Osteoblast (primary cell): ENCODE measurements at places on chromosomes 7 and 10. TPM values are rescaled to one million over a fixed set of nuclear protein-coding genes. Genes with fewer than 3 reads are reported as not detected.

DNA sequence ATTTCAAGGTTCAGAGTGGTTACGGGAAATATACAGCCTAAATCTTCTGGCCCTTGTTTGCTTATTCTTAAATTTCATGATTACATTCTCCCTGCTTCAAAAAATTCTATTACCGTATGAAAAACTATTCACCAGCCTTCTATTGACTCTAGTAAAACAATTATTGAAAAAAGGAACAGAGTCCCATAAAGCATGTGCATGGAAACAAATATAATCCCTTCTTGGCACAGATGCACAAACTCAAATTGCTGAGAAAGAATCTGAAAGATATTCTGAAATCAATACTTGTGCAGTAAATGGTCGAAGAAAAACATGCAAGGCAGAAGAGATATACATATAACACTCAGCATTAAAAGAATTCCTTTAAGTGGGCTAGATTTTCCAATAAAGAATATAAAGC is 83.6 kb downstream of the LRRN3 start:
- DNase-seq, result no peak

DNA sequence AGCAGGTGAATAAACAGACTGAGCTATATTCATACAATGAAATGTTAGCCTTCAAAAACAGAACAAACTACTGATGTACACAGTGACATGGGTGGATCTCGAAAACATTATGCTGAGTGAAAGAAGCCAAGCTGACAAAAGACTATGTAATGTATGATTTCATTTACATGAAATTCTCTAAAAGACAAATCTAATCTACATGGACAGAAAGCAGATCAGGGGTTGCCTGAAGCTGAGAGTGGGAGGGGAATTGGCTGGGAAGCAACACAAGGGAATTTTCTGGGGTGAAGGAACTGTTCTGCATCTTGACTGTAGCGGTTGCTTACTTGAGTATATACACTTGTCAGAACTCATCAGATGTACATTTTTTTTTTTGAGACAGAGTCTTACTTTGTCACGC is 121.7 kb upstream of the SVIL start:
- DNase-seq, result no peak

- DNase-seq, result peak; percentile 58
These were observed 19.6 kb upstream of the GPR37 start for GRCh38 chr7:124784879-124785818.

GRCh38 chr7:129307592-129307991 is 82.8 kb downstream of the AHCYL2 start:
- no peak for DNase-seq

- no peak for DNase-seq
These were observed 117.9 kb downstream of the NPY start for GRCh38 chr7:24401628-24402593.

The CDHR1 gene
- under 0.01 TPM in 1 of 2 replicates, not detected in the other for total RNA-seq

- DNase-seq, result peak; percentile 98
These were observed 3.2 kb downstream of the MKX start for GRCh38 chr10:27742195-27743011.

DNA sequence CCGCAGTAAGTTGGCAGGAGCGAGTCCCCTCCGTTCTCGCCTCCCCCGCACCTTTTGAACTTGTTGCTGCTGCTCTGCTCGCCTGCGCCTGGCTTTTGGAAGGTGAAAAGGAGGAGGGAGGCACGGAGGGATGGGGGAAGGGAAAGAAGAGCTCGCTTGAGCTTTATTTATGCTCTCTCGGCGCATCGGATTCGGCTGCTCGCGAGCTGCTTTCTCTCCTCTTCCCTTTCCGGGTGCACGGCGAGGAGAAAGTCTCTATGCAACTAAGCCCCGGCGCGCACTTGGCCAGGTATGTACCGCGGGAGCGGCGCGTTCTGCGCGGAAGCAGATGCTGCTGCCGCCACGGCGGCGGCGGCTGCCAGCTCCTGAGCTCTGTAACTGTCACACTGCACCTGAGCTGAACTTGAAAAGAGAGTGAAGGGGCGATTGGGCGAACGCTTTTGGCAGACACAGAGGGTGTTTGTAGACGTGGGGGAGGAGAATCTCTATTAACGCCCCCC is 551 bp downstream of the KCND2 start:
- peak; percentile 80 for DNase-seq

GRCh38 chr10:55212051-55212450 is 411.0 kb upstream of the PCDH15 start:
- DNase-seq, result no peak

The MACC1 gene
- total RNA-seq, result 0.29 and 0.36 TPM in 2 replicates

DNA sequence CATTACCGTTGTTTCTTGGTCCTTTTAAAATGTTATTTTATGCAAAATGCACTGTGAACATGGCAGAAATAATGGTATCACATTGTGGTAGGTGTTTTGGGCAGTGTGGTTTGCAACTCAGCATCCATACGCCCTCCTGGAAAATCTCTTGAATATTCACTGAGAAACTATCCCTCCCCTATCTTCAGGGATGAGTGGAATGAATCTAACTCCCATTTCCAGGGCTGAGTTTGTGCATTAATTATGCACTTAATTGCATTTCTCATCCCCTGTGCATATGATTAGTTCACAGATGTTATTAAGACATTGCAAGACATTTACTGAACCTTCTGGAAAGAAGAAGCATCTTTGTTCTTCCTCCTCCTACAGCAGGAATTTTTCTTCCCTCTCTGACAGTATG is 36.5 kb downstream of the CFAP43 start:
- DNase-seq, result no peak

- DNase-seq, result no peak
These were observed 12.0 kb upstream of the UBE2D1 start for GRCh38 chr10:58322835-58323209.

GRCh38 chr7:128937647-128938543 is at the start of gene IRF5:
Gene IRF5, plus strand, starts transcription at chr7:128937927. Its CDS starts 4,155 bp downstream, at chr7:128942082.
- peak; percentile 74 for DNase-seq

DNA sequence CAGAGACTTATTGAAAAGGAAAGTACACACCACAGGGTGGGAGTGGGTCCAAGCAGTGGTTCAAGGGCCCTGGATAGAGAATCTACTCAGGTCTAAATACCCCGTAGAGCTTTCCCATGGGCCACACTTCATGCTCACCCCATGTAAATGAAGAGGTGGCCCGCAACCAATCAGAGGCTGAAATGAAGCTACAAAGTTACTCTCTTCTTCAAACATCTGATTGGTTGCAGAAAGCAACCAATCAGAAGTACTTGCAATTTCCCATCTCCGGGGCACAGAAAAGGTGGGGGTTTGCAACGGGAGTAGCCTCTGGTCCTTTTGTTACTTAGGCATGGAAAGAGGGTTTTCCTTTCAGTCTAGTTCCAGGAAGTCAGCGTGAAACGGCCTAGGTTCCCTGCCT is 15.2 kb upstream of the GALNTL5 start:
- DNase-seq, result no peak

- DNase-seq, result no peak
These were observed 1072.9 kb downstream of the REEP3 start for GRCh38 chr10:64594072-64594471.

GRCh38 chr7:37230221-37230620 is 218.4 kb downstream of the ELMO1 start:
- DNase-seq, result no peak

The MEOX2 gene
- 3.8 and 4.7 TPM in 2 replicates for total RNA-seq

The SYT15 gene
- total RNA-seq, result under 0.01 TPM in 2 replicates

DNA sequence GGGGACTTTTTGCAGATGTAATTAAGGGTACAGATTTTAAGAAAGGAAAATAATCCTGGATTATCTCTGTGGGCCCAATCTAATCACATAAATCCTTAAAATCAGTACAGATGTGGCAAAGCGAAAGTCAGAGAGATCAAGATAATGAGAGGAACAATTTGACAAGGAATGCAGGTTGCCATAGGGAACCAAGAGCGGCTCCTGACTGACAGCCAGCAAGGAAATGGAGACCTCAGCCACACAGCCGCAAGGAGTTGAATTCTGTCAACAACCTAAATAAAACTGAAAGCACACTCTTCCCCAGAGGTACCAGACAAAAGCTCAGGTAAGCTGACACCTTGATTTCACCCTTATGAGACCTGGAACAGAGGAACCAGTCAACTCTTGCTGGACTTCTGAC is 3.4 kb upstream of the PNPLA8 start:
- no peak for DNase-seq

The MET gene
- total RNA-seq, result 55.0 and 61.9 TPM in 2 replicates

The PHYH gene
- total RNA-seq, result 28.6 and 38.9 TPM in 2 replicates

The GJC3 gene
- total RNA-seq, result not detected in 2 replicates

The DPY19L1 gene
- 27.1 and 36.2 TPM in 2 replicates for total RNA-seq

DNA sequence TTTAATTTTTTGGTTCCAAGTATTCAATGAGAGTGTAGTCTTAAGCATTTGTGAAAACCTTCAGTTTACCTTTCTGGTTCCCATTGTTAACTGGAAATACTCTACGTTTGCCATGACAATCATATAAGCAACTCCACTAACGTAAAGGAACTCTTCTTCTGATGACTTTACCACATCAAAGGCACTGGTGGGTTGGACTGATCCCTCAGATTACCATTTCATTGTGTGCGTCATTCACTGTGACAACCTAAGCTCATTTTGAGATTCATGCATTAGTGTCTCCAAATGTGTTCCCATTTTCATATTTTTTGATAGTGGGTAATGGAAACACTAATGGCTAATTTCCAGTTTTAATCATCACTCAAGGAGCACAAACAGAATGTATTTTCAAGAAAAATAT is 119.9 kb upstream of the COL1A2 start:
- DNase-seq, result no peak

GRCh38 chr7:133070562-133070961 is 11.3 kb downstream of the CHCHD3 start:
- peak; percentile 44 for DNase-seq

The TMEM130 gene
- 0.88 and 1.1 TPM in 2 replicates for total RNA-seq

- DNase-seq, result no peak
These were observed 834.9 kb downstream of the GRID1 start for GRCh38 chr10:85531706-85532105.

The PNLIPRP1 gene
- not detected in 2 replicates for total RNA-seq

The COL17A1 gene
- under 0.01 TPM in 2 replicates for total RNA-seq

The GJD4 gene
- under 0.01 TPM in 1 of 2 replicates, not detected in the other for total RNA-seq

The BTRC gene
- total RNA-seq, result 11.2 and 11.8 TPM in 2 replicates

DNA sequence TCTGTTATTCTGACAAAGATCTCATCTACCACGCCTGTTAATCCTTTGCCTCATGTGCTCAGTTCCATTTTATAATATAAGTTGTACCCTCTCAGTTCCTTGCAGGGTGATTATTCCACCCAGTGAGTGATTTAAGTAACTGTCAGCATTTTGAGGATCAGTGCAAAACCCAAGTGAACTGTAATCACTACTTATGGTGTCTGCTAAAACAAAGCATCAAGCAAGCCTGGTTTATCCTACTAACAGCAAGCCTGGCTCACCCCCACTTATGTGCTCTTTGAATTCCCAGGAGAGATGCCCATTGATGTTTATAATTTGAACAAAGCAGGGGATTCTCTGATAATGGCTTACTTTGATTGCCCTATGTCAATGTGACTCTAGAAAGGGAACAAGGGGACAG is 186.8 kb upstream of the LRGUK start:
- DNase-seq, result no peak

The ZNF365 gene
- total RNA-seq, result 9.1 and 9.8 TPM in 2 replicates

DNA sequence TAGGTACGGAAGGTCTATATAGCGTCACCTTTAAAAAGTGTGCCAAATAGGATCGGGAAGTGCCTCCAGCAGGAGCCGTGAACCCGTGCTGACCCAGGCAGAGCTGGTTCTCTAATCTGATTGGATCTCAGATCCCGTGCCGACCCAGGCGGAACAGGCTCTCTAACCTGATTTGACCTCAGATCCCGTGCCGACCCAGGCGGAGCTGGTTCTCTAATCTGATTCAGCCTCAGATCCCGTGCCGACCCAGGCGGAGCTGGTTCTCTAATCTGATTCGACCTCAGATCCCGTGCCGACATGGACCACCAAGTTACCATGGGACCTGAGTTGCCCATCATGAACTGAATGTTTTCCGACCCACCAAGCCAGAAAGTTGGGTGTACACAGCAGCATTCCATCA is 463.9 kb downstream of the PTPRN2 start:
- peak; percentile 45 for DNase-seq

- DNase-seq, result no peak
These were observed 24.6 kb upstream of the FAM170B start for GRCh38 chr10:49158404-49158803.
